A673 (cell line): ENCODE measurements at places on chromosomes 5 and 9.
A peak's percentile ranks its signal among the peaks of the same experiment; 100 is the strongest.

DNA sequence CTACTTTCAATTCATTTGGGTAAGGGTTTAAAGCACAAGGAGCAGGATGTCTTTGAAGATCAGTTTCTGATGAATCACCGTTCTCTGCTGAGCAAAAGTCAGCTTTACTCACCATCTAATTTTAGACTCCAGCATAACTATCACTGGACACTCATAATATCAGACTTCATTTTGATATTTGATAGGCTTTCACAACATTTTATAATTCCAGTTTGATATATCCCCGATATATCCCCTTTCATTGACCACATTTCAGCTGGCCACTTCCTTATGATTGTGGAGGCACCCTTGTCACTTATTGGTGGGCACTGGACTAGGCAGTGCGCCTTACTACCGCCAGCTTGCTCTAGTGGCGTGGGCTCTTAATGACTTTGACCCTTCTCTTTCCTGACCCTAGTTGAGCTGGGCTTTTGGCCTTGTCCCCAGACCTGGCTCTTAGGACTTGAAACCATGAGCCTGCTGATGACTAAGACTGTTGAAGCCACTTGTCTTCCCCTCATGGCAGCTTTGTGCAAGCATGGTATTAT is 46.8 kb downstream of the CYSTM1 start:
- no peak for DNase-seq

DNA sequence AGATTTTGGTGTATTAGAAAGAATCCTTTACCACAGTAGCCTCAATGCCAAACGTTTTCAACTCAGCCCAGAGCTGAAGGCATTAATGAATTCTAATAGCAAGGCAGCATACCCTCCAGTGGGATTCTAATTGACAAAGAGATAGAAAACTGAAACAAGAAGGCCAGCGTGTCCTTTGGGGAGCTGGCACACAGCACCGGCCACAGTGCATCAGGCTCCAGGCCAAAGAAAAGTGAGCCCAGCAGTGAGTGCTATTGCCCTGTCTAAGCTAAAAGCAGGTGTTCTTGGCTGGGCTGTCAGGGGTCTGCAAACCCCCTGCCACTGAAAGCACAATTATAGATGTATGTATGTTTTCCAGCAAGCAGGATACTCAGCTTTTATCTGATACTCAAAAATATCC is 40.4 kb downstream of the PPIC start:
- no peak for DNase-seq

- DNase-seq: no peak
Observed at GRCh38 chr9:111052791-111053190, 14.5 kb upstream of the LPAR1 start.

GRCh38 chr9:35760651-35761050 is 6.6 kb upstream of the MSMP start:
- no peak for DNase-seq

DNA sequence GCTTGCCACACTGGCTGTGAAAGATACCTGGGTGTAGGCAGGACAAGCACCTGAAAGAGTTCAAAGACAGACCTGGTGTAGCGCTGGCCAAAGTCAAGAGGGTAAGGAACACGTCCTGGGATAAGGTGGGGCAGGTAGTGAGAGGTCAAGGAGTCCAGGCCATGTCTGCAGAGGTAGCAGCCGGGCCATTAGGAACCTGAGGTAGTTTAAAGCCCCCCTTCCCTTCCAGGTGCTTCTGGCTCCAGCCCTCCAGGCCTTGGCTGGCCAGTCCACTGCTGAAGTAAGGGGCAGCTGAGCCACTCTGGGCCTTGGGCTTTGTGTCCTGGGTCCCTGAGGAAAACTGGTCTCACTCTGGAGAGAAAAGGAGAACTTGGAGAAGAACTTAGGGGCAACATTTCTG is 13.9 kb upstream of the NR5A1 start:
- DNase-seq: no peak

DNA sequence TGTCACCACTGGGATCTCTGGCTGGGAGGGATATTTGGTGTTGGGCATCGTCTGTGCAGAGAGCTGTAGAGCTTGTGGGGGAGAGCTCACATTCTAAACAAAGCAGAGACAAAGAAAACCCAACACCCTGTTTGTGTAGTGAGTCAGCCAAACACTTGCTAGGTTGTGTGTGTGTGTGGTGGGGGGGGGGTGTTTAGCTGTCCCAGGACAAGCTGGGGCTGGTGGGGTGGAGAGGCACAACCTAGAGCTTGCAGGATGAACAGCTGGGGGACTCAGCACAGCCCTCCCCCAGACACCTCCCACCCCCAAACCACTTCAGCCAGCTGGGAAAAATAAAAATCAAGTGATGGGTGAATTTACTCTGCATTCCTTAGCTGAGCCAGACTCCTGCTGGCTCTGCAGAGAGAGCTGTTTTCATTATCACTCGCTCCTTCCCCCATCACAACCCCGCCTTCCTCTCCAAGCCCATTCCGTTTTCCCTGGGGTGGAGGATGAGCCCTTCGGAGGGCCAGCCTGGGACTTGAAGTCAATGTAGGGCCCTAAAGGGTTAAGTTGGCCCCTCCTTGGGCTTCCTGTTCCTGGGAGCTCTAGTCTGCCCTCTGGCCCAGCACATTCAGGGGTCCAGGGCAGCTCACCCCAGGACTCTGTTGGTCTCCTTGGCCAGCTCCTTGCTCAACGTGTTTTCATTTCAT is 2.6 kb downstream of the OLFML2A start:
- peak; percentile 58 for DNase-seq

DNA sequence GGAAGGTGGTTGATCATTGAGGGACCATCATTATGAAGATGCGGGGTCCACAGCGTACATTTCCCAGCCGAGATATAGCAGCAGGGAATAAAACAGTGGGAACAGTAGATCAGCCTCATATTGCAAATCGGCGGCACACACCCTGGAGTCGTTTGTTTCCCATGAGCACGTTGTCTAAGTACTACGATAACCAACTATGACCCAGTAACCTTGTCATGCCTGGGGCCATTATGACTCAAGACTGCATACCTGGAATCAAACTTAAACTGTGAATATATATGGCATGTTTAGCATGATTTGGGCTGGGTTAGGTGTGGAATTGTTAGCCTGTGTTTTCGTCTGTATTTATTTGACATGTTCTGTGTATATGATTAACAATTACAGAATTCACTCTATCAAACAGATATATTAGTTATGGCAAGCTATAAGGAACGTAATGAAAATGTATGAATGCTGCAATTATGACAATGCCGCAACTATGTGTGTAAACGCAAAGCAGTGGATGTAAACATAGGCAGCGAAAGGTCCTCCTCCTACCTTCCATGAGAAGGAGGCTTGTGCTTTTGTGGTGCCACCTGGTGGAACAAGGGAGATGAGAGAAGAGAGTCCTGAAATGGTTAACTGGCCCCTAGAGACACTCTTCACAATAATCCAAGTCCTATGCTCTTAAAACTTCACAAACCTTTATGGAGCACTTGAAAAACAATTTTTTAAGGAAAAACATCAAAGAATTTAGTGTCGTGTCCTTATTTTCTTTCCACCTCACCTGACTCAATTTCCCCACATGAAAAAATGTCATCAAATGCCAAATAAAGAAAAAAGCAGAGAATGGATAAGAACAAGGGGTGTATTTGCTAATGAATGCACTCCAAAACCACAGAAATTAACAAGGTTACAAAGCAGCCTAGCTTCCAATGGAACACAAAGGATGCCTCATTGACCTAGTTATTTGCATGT is 47.1 kb downstream of the SEMA5A start:
- peak; percentile 34 for DNase-seq

- no peak for DNase-seq
Observed at GRCh38 chr9:94553029-94553938, 1.6 kb upstream of the PCAT7 start.
